SJSA1 (cell line): ENCODE measurements at places on chromosomes 6 and 20.

- DNase-seq, result no peak
These were observed 27.1 kb downstream of the PRR18 start for GRCh38 chr6:166281104-166281503.

- no peak for DNase-seq
These were observed 30.7 kb downstream of the LINC00237 start for GRCh38 chr20:21075471-21075870.

DNA sequence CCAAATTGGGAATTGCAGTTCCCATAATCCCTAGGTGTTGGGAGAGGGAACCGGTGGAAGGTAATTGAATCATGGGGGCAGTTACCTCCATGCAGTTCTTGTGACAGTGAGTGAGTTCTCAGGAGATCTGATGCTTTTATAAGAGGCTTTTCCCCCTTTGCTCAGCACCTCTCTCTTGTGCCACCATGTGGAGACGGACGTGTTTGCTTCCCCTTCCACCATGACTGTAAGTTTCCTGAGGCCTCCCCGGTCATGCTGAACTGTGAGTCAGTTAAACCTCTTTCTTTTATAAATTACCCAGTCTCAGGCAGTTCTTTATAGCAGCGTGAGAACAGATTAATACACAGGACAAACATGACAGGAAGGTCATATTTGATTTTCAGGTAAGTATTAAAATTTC, 25.3 kb upstream of the HECA start:
- no peak for DNase-seq

- peak; percentile 28 for DNase-seq
These were observed 73.7 kb downstream of the SMLR1 start for GRCh38 chr6:130900913-130901312.

GRCh38 chr6:92810913-92811312, 608.4 kb downstream of the EPHA7 start:
- no peak for DNase-seq

- DNase-seq, result no peak
These were observed 954.0 kb upstream of the MAN1A1 start for GRCh38 chr6:120303527-120303926.

- DNase-seq, result no peak
These were observed 52.7 kb downstream of the BANF2 start for GRCh38 chr20:17752459-17752858.

GRCh38 chr6:158468666-158469065, 91.2 kb upstream of the TMEM181 start:
- no peak for DNase-seq

- DNase-seq, result no peak
These were observed 540.7 kb upstream of the BTBD3 start for GRCh38 chr20:11376998-11377397.

- DNase-seq, result no peak
These were observed 994.0 kb downstream of the GRIK2 start for GRCh38 chr6:102387326-102388033.

DNA sequence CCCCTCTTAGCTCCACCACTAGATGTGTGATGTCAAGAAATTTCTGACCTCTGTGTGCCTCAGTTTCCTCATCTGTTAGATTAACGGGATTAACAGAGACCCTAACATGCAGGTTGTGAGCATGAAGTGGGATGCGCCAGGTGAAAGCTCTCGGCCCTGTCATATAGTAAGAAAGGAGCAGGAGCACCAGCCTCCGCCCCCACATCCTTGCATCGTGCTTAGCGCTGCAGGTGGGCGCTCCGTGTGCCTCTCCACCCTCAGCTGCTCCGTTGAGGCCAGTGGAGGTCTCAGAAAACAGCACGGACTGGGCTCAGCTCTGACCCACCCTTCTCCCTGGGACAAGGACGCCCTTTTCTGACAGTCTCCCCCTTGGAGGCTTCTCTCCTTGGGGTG, 63.4 kb downstream of the TCP11 start:
- no peak for DNase-seq

DNA sequence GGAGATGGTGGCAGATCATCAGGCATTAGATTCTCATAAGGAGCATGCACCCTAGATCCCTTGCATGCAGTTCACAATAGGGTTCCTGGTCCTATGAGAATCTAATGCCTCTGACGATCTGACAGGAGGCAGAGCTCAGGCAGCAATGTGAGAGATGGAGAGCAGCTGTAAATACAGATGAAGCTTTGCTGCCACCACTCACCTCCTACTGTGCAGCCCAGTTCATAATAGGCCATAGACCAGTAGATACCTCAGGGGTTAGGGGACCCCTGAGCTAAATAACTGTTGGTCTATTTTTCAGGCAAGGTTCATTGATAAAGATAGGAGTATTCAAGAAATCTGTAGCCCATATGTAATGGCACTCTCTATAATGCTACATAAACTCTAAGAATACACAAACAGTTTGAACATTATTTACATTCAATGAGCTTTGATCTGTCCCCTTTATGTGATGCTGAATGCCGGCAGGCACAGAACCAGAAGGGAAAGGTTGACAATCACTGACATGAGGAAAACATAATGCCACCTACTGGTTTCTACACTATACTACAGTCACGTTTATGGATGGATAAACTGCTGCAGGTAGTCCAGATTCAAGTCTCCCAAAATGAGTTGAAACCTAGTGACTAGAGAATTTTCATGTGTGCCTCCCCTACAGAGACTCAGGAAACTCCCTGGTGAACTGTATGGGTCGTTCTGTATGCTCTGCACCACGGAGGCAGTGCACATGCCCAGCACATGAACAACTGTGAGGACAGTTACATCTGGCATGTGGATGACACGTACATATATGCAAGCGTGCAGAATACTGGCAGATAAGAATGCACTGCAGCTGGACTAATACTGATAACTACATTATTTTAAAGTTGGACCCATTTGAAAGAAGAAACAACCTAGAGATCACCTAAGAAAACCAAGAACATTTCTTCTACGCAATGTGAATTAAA, 72.0 kb downstream of the DST start:
- peak; percentile 21 for DNase-seq

- DNase-seq, result no peak
These were observed 107.5 kb upstream of the EDN1 start for GRCh38 chr6:12182676-12183075.

GRCh38 chr20:24468401-24469115, 871 bp upstream of the SYNDIG1 start:
- no peak for DNase-seq
